Erythroblast (primary cell): ENCODE measurements at places on chromosomes 3 and 15.

- no peak for DNase-seq
Measured at GRCh38 chr3:49955636-49956035, 15.7 kb downstream of the RBM6 start.

DNA sequence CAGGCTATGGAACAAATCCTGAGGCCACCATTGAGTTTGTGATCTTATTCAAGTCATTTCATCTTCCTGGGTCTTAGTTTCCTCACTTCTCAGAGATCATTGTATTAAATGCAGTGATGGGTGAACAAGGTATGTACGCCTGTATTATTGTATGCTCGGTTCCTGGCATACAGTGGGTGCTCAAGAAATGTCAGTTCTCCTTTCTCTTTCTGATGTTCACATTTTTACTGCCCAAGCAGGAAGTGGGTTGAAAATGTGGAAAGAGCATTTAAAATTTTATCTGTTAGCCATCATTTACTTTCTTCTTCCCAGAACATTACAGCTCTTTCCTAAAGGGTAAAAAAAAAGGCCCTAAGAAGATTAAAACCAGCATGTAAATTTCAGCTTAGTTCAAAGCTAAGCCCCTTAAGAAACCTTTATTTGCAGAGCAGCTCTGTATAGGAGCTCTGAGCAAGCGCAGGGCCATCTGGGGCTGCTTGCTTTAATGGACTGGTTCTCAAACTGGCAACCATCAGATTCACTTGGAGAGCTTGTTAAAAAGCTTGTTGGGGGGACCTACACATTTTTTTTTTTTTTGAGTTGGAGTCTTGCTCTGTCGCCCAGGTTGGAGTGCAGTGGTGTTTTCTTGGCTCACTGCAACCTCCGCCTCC lies 179.4 kb downstream of the CHST2 start:
- no peak for DNase-seq

DNA sequence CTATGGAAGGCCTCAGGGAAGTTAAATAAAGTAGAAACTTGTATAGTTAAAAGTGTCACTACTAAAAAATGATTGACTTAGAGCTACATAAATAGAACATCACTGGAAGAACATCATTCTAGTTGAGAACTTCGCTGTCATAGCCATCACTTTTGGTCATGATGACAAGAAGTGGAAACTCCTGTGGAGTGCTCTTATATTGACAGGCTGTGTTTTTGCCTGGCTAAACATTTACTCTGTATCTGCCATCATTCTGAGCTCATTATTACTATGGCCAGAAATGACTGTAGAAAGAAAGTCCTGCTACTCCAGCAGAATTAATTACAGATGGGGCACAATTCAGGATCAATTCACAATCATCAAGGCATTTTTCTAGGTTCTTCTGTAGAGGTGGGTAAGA lies 165.1 kb upstream of the GOLIM4 start:
- DNase-seq: no peak

- no peak for DNase-seq
Measured at GRCh38 chr15:67165254-67166253, 88.9 kb downstream of the AAGAB start.

DNA sequence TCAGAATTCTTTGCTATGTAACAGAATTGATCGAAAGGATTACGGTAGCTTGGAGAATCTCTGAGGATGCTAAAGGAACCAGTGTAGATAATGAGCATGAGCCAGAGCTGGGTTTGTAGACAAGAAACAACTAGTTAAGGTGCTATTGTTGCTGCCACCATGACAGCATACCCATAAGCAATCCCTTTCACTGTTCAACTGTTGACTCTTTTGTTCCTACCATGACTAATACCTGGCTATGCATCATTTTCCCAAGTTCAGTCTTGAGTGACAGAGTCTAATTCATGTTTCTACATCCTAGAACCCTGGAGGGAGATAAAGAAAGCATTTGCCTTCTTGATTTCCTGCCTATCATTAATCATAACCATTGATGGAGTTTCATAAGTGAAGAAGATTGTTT lies 600.3 kb downstream of the OTOL1 start:
- DNase-seq: no peak

DNA sequence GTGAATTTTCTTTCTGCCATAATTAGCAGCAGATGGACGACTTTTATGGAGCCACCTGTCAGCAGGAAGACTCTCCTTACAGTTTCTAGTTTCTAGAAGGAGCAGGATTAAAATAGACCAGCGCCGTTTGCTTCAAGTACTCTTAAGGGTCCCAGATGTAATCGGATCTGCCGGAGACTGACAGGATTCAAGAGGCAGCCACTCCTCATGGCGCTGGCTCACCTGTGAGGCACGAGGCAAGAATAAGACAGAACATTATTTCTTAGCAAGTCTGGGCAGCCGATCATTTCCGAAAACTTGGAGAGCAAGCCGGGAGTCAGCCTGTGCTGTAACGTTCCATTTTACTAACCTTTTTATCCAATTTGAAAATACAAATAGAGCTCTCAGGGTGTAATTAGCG lies 410.4 kb upstream of the RORA start:
- DNase-seq: no peak

DNA sequence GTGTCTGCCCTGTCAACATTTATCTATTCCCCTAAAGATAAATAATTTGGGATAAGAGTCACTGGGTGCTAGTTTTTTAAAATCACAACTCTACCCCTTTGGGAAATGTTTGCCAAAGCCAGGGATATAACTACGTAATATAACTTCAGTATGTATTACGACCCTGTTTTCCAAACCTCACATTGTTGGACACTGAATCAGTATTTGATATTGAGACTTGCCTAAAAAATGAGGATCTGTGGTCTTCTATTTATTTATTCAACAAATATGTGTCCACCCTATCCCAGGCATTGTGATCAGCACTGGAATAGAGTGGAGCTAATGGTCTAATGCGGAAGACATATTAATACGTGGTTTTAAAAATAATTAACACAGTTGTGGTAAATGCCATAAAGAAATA lies 4.5 kb upstream of the MGA start:
- no peak for DNase-seq

DNA sequence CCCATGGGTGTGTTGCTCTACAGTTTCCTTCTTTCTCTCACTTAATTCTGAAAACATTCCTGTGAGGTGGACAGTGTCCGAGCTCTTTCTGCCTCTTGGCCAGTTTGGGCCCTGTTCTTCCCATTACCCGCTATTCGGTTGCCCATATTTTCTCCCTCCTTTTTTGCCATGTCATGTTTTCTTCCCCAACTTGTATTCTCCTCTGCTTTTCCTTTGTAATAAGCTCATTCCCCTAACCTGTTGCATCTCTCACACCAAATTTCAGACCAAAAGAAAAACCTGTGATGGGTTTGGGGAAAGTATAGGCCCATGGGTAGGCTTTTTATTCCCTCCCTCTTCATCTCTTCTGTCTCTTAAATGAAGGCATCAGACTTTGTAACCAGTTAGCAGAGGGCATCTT lies 30.5 kb downstream of the NKIRAS1 start:
- no peak for DNase-seq

DNA sequence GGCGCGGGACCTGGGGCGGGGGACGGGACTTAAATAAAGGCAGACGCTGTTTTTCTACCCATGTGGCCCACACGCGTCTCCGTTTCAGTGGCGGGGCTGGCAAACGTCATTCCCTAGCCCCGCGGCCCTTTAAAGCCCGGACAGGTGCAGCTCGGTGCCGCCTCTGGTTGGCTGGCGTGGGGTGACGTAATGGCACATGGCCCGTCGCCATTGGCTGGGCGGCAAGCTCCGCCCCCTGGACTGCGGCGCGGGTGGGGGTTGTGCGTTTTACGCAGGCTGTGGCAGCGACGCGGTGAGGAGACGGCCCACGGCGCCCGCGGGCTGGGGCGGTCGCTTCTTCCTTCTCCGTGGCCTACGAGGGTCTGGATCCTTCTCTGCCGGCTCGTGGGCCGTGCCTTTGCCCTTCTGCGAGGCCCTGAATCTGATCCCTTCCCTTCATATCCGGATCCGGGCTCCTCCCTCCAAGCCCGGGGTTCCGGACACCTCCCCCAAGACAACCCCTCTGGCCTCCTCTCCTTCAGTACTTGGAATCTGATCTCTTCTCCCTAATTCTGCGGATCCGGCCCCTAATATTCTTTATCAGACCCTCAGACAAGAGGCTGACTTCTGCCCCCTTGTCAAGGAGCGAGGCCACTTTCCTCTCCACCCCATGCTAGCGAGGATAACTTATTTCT lies at the start of gene CRELD1:
Gene CRELD1, plus strand, starts transcription at position 274 of the 674 bp plus-strand sequence. CDS start 605 bp downstream, outside the sequence.
- DNase-seq: peak; percentile 97

DNA sequence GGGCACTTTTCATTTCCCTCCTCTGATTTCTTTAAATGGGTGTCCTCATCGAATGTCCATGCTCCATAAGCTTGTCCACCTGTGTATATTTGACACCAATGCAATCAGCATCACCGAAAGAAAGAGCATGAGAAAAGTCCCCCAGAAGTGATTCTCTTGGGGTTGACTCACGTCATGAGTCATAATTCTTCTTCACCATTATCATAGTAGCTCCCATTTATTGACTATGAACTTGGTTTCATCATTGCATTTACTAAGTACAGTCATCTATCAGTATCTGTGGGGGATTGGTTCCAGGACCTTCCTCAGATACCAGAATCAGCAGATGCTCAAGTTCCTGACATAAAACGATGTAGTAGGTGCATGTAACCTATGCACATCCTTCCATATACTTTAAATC lies 372.5 kb upstream of the CFAP20DC start:
- DNase-seq: no peak

GRCh38 chr3:195893044-195893395 lies 15.3 kb downstream of the TNK2 start:
- DNase-seq: no peak

- DNase-seq: no peak
Measured at GRCh38 chr15:88178631-88179030, 77.9 kb downstream of the NTRK3 start.

DNA sequence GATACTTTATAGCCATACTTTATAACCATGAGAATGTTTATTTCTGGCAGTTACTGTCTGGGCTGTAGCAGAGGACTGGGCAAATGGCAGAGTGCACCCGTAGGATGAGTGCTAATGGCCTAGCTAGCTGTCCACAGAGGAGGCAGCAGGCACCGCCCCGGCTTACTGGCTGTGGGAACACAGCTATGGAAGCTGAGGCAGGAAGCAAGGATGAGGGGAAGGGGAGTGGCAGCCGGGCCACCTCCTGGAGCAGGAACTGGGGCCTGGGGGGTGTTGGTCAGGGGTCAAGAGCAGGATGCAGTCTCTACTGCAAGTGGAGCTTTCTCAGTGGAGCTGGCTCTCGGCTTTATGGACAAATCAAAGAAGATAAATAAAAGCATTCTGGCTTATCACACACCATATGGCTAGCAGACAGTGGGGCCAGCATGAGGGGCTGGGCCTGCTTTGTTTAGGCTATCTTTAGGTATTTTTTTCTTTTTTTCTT lies 316.8 kb upstream of the CTDSPL start:
- DNase-seq: peak; percentile 52

- peak; percentile 32 for DNase-seq
Measured at GRCh38 chr3:69433969-69434325, 48.1 kb upstream of the FRMD4B start.
